ENCODE measurements at places on chromosomes 3 and 15.

- no peak for DNase-seq
These were observed 65.7 kb downstream of the MYLK start for GRCh38 chr3:123818324-123818920.

DNA sequence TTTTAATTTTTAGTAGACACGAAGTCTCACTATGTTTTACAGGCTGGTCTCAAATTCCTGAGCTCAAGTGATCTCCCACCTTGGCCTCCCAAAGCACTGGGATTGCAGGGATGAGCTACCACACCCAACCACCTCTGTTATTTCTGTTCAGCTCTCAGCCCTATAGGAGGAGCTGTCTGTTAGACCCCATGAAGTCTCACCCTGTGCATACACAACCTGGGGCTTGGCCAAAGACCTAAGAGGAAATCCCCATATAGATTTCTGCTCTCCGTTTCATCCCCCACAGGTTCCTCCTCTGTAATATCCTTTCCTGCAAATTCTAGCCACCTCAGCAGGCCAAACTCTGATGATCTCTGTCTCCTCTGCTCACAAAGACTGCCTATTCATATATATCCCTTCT, 56.6 kb upstream of the CTDSPL2 start:
- no peak for DNase-seq

DNA sequence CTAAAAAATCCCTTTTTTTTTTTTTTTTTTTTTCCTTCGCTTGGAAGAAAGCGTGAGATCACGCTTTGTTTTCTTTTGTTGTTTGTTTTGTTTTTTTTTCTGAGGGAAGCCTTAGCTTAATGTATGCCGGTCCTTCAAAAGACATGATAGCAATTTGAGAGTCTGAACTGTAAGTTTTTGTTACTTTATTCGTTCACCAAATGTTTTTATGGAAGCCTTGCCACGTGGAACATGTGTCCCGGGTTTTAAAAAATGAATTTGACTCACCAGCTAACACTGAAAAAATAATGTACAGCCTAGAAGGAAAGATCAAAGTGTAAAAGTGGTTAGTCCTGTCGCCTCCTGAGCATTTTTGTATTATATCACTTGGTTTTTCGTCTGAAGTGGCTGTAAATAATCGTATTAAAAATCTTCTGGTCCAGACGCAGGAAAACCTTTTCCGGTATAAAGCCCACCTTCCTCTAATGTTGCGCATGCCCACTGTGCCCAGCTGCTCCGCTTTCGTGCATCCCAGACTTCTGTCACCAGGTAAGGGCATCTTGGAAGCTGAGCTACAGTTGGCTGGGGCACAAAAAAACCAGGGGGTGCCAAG, 795 bp upstream of the MYNN start:
- no peak for DNase-seq

DNA sequence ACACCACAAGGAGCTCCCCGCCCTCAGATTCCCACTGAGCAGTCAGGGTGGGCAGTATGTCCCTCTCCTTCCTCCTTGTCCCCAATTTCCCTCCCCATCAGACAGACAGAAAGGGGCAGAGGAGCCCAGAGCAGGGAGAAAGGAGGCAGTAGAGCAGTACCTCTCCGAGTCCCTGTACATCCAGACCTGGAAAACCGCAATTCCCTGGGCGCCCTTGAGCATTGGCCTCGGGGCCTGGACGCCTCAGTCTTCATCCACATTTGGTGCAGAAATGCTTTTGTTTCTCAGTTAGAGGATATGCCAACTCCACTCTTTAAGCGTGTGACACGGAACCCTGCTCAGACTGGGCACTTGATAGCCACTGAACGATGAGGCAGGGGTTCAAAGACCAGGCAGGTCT, 5.9 kb downstream of the ISG20 start:
- DNase-seq: no peak

DNA sequence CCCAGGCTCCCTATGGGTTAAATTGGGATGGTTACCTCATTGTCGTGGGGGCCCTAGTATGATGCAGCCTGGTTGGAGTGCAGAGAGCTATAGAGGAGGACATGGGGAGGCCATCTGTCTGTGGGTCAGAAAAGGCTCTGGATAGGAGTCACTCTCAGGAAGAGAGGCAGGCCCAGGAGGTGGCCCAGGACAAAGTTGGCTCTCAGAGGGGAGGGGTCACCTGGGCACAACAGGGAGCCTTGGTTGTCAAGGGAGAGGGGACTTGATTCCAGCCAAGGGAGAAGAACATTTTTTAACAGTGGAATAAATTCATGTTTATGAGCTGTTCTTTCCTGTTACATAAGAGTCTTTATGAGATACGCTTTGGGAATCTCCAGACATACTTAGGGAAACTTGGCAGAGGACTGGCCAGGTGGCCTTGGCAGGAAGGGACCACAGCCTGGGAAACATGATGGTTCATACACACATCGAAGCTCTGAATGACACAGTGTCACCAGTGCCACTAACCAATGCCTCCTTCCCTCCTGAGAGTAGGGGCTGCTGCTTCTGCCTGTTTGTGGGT, 27.5 kb upstream of the LCTL start:
- DNase-seq: no peak

GRCh38 chr15:70311821-70312220, 214.1 kb upstream of the TLE3 start:
- DNase-seq: no peak

DNA sequence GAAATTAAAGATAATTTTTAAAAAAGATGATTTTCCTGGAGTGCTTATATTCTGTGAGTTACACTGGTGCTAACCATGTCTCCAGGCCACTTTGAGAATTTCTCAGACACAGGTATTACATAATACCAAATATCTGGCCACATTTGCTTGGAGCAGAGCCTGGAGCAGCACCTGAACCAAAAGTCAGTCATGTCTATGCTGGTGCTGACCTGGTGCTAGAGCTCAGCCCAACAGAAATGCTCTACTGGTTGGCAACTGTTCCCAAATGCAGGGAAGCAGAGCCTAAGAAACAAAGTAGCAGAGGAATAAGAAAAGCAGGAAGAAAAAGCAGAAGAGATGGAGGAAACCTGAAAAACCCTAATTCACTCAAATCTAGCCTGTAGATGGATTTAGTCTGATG, 135.7 kb upstream of the SLC7A14 start:
- no peak for DNase-seq

DNA sequence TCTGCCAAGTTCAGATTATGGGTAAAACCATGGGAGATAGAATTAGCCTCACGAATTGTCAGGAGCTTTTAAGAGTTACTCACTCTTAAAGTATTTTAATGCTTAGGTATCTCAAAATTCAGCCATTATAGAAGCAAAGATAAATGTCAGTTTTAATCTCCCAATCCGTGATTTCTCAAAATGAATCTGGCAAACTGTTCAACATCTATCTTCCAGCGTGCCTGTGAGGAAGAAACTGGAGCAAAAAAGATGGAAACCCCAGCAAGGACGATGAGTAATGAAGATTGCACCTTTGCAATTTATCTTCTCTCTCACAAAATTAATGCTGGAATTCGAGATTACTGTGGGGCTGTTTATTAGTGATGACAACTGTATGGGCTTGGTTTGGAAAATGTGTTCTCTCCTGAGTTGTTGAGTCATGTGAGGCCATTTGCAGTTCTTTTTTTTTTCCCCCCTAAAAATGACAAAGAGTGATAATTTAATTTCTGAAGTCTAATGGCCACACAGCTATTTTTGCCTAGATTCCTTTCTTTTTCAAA, 70.5 kb downstream of the PYDC2 start:
- DNase-seq: no peak

GRCh38 chr15:41286665-41287333, 45.6 kb downstream of the OIP5 start:
- DNase-seq: no peak

All from right hindlimb (tissue), 1 donor.